NCI-H1694 (cell line): ENCODE measurements at places on chromosomes 16 and 17.
A peak's percentile ranks its signal among the peaks of the same experiment; 100 is the strongest.

- DNase-seq = no peak
These were observed 167.8 kb downstream of the SNX29 start for GRCh38 chr16:12144355-12144754.

- DNase-seq = no peak
These were observed 26.4 kb downstream of the ARHGAP44 start for GRCh38 chr17:12815642-12816141.

DNA sequence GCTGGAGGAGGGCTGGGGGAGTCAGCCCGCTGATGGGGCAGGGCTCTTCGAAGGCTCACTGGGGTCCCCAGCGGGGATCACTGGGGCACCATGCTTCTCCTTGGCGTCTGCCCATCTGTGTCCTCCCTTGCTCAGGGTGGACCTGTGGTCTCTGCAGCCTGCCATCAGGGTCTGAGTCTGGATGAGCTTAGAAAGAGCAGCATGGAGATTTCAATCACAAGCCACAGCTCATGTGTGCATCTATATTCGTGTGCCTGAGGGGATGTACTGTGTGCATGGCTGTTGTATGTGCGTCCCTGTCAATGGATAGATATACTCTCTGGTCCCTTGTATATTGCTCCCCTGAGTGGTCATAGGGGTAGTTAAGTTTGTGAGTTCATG is 126.6 kb upstream of the SDK2 start:
- DNase-seq = no peak

DNA sequence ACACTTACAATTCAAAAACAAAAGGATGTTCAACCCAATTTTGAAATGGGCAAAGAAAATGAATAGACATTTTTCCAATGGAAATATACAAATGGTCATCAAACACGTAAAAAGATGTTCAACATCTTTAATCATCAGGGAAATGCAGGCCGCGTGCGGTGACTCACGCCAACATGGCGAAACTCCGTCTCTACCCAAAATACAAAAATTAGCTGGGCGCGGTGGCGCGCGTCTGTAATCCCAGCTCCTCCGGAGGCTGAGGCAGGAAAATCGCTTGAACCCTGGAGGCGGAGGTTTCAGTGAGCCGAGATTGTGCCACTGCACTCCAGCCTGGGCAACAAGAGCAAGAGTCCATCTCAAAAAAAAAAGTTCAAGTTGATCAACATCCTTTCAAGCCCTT is 1.8 kb upstream of the CLUAP1 start:
- DNase-seq = no peak

DNA sequence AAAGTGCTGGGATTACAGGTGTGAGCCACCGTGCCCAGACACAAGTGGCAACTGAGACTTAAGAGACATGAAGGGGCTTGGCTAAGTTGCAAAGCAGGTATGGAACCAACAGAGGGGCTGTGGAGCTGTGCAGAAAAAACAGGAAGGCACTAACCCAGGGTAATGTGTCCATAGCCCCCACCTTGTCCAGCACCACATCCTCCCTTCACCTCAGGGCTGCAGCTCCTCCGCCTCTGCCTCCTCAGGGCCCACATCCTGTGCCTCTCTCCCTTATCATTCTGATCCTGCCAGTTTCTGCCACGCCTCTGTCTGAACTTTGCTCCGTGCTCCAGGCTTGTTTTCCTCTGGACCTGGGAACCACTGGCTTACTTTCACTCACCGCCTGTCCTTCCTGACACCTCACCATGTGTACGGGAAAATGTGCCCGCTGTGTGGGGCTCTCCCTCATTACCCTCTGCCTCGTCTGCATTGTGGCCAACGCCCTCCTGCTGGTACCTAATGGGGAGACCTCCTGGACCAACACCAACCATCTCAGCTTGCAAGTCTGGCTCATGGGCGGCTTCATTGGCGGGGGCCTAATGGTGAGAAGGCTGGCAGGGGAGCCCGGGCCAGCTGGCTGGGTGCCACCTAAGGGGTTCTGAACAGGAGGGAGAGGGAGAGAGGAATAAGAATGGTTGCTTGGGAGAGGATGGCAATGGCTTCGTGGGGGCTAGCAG is at the start of gene TM4SF5:
TM4SF5 (plus strand) TSS at position 368 of the 716 bp plus-strand sequence; CDS start at position 405, 37 bp downstream.
- DNase-seq = peak; percentile 57

- no peak for DNase-seq
These were observed 14.7 kb upstream of the BCAR1 start for GRCh38 chr16:75265911-75266701.

DNA sequence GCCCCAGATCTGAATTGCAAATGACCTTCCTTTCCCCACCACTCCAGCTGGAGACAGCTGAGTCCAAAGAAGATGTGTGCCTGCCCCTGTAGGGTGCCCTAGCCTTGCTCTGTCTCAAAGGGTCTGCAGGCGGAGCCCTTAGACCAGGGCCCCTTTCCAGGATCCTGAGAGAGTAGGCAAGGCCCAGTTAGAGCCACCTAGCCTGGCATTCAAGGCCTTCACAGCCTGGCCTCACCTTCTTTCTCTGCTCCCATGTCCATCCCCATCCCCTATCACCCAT is 66.6 kb upstream of the LHX1 start:
- no peak for DNase-seq
